ENCODE measurements at places on chromosomes 16 and 17.

- no peak for DNase-seq
These were observed 50.3 kb upstream of the TBX2 start for GRCh38 chr17:61349350-61349749.

- DNase-seq: no peak
These were observed 33.8 kb upstream of the KPNB1 start for GRCh38 chr17:47615766-47616424.

DNA sequence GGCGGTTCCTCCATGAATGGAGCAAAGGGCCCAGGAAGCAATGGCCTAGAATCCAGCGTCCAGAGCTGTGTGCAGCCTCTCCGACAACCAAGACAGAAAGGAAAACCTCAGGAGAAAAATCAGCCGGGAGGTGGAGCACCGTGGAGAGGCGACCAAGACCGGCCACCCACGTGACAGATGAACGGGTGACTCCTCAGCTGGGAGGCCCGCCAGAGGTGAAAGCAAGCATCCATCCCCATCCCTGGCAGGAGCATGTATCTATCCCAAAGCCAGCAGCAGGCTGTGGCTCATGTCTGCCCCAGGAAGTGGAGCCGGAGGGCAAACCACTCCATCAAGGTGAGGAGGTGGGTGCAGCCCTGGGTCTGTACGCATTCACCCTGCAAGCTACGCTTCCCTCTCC lies 52.1 kb downstream of the FOXL1 start:
- DNase-seq: no peak

DNA sequence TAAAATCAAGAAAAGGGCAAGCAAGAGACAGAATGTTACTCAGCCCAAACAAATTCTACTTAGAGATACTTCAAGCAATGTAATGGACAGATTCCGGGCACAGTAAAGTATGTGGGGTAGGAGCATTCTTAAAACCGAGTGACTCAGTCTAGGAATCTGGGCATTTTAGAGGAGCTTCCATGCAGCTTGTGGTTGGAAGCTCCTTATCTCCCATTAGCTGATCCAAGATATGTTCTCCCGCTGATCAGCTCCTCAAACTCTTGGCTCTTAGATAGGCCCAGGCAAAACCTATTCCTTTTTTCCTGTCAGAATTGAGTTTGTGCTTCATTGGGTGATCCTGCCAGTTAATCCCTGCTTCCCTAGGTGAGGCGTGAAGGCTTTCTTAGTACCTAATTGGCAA lies 303.3 kb downstream of the CEP112 start:
- DNase-seq: no peak

DNA sequence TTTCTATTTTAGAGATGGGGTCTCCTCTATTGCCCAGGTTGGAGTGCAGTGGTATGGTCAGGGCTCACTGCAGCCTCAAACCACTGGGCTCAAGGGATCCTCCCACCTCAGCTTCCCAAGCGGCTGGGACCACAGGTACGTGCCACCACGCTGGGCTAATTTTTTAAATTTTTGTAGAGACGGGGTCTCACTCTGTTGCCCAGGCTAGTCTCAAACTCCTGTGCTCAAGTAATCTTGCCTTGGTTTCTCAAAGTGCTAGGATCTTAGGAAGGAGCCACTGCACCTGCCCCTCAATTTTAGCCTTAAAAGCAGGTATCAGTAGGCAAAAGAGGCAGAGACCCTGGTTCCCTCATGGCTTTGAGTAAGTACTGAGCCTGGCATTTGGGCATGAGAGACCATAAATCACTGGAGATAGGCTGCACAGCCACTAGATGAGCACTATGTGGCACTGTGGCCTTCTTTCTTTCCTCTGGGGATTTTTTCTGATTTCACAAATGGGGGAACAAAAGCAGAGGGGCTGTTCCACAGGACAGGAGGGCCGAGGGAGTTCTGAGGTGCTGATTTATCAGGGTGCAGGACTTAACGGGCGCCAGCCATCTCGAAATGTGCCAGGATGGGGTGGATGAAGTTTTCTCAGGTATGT lies 82.2 kb downstream of the PLXDC1 start:
- no peak for DNase-seq

- DNase-seq: peak; percentile 30
These were observed 3.8 kb upstream of the NAT9 start for GRCh38 chr17:74779948-74780400.
